Ascending aorta (tissue), 2 donors: ENCODE measurements at places on chromosomes 5 and 9. TPM values are rescaled to one million over a fixed set of nuclear protein-coding genes. Genes with fewer than 3 reads are reported as not detected.
A peak's percentile ranks its signal among the peaks of the same experiment; 100 is the strongest.

Gene GABRP
- 0.43 TPM for total RNA-seq

Gene STPG3
- not detected for total RNA-seq

- H3K4me1 ChIP-seq, result no peaks in the 10 kb centered on the region
- H3K27ac ChIP-seq, result no peak overlapping the region
- no peaks in the 10 kb centered on the region for H3K27me3 ChIP-seq
- no peak for DNase-seq
- no peak overlapping the region for H3K4me3 ChIP-seq
Observed at GRCh38 chr5:82882316-82882715, 194.9 kb downstream of the TMEM167A start.

DNA sequence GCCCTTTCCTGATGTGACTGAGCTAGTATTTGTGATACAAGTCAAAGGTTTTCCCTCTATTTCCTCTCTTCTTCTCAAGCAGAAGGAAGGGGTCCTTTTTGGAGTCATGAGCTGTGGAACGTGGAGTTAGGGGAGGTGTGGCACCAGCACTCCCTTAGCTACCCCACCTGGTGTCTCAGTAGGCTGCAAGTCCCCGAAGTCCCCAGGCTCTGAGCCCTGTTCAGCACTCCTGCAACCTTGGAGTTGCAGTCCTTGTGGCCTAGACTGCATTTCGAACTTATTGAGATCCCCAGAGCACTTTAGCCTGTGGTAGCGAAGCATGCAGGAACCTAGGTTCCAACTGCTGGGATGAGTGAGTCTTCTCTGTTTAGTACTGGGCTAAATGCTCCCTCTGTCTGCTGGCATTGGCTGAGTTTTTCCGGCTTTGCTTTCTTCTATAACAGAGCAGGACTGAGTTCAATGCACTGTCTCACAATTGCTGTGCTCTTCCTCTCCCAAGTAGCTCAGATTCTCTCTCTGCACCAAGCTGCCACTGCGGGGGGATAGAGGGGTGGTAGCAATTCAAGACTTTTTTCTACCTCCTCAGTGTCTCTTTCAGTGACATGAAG, 600.7 kb upstream of the CDH9 start:
- no peak for DNase-seq
- H3K27ac ChIP-seq, result no peak overlapping the region
- H3K36me3 ChIP-seq, result no peaks in the 10 kb centered on the region
- H3K4me3 ChIP-seq, result no peak overlapping the region
- no peaks in the 10 kb centered on the region for H3K4me1 ChIP-seq

DNA sequence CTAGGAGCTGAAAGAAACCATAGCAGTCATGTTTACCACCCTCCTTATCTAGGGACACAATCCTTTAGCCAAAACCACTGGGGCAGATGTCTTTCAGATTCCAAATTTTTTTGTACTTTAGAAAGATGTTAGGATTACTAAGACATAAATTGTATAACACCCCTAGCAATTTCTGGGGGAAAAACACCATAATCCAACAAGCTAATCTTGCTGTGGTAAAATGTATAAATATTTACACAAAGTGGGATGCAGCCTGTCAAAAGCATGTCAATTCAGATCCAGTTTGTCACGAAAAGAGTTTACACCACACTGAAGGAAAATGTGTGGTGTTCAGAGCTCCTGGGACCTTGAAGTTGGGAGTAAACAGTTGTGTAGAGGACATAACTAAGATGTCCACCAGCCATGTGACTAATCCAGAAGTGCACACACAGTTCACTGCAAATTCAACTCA, 274.3 kb downstream of the ADAMTSL1 start:
- H3K27me3 ChIP-seq, result no peaks in the 10 kb centered on the region
- H3K27ac ChIP-seq, result no peak overlapping the region
- no peaks in the 10 kb centered on the region for H3K36me3 ChIP-seq
- no peak for DNase-seq

- H3K27ac ChIP-seq, result no peak overlapping the region
- peaks cover 23% of the 10 kb centered on the region for H3K4me1 ChIP-seq
- no peak for DNase-seq
- H3K36me3 ChIP-seq, result peaks cover 21% of the 10 kb centered on the region
- no peaks in the 10 kb centered on the region for H3K27me3 ChIP-seq
- H3K4me3 ChIP-seq, result no peak overlapping the region
Observed at GRCh38 chr5:102922111-102922720, 167.1 kb downstream of the PAM start.

Gene GRM6
- not detected for total RNA-seq

Gene SLC6A3
- not detected for total RNA-seq

GRCh38 chr9:91902475-91903125, 47.4 kb downstream of the ROR2 start:
- no peaks in the 10 kb centered on the region for H3K4me1 ChIP-seq
- no peaks in the 10 kb centered on the region for H3K27me3 ChIP-seq
- no peak overlapping the region for H3K27ac ChIP-seq
- no peak overlapping the region for H3K4me3 ChIP-seq
- H3K36me3 ChIP-seq, result no peaks in the 10 kb centered on the region

Gene C8G
- total RNA-seq, result 8.6 TPM

DNA sequence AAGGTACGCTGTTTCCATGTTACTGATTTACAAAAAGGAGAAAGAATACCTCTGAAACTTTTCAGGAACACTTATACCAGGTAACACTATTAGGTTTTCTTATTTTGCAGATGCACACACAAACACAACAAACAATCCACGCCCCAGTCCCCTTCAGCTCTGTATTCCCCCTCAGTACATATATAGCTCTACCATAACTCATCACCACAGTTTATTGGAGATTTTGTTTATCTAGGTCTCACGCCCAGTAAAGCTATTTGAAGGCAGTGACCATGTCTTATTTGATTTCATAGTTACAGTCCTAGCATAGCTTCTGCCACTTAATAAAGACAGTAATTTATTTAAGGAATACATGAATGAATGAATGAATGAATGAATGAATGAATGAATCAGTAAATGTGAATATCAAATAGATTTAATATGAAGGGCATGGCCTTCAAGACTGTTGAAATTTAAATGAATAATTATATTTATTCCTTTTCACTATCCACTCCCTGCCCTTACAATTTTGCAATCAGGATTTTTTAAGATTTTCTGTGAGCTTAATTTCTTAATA, 32.9 kb downstream of the INVS start:
- H3K27me3 ChIP-seq, result no peaks in the 10 kb centered on the region
- H3K4me3 ChIP-seq, result no peak overlapping the region
- no peaks in the 10 kb centered on the region for H3K4me1 ChIP-seq
- H3K27ac ChIP-seq, result no peak overlapping the region

DNA sequence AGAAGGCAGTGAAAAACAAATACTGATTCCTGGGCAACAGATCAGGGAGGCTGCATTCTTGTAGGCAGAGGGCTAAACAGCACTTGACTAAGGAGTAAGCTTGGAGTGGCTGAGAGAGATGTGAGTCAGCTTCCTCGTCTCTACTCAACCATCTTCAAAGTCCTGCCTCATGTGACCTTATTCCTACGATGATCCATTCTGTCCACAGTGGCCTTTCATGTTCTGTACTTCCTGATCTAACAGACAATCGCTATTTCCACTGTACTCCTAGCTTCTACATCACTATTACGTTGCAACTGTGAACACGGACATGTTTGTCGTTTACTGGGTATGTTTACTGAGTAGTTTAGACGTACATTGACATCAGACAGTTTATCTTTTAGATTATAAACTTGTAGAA, 365.4 kb downstream of the ARL15 start:
- H3K4me3 ChIP-seq, result no peak overlapping the region
- H3K36me3 ChIP-seq, result no peaks in the 10 kb centered on the region
- DNase-seq, result no peak
- H3K4me1 ChIP-seq, result no peaks in the 10 kb centered on the region

- H3K4me1 ChIP-seq, result peaks cover 8% of the 10 kb centered on the region
- H3K36me3 ChIP-seq, result no peaks in the 10 kb centered on the region
- peak overlapping the region; percentile 63 for H3K27ac ChIP-seq
- H3K4me3 ChIP-seq, result peak overlapping the region; percentile 33
- no peak for DNase-seq
Observed at GRCh38 chr9:13443346-13444244, 164.1 kb upstream of the MPDZ start.

Gene ANKRD34B
- total RNA-seq, result not detected

GRCh38 chr5:132662004-132662401, 4.0 kb downstream of the IL13 start:
- H3K27me3 ChIP-seq, result no peaks in the 10 kb centered on the region
- DNase-seq, result peak; percentile 45
- H3K36me3 ChIP-seq, result no peaks in the 10 kb centered on the region
- no peaks in the 10 kb centered on the region for H3K4me1 ChIP-seq
- no peak overlapping the region for H3K27ac ChIP-seq

- no peaks in the 10 kb centered on the region for H3K4me1 ChIP-seq
- DNase-seq, result no peak
- H3K4me3 ChIP-seq, result no peak overlapping the region
- H3K36me3 ChIP-seq, result no peaks in the 10 kb centered on the region
- no peak overlapping the region for H3K27ac ChIP-seq
- no peaks in the 10 kb centered on the region for H3K27me3 ChIP-seq
Observed at GRCh38 chr9:68998812-68999211, 15.1 kb downstream of the PRKACG start.

DNA sequence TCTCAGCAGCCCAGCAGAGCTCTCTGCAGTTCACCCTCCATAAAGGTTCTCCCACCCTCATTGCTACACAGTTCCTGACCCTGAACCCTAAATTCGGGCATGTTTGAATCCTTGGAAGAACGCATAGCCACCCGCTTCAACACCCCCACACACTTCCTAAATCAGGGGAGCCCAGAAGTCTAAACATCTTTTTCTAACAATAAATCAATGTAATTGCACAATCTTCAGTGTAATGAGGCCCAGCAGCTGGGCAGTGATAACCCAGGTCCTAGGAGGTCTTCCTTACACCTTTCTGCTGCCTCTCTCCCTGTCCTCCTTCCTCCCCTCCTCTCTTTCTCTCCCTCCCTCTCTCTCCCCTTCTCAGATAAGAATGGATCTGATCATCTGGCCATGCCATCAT, 88.0 kb downstream of the IRX2 start:
- H3K36me3 ChIP-seq, result no peaks in the 10 kb centered on the region
- no peak for DNase-seq
- H3K27ac ChIP-seq, result no peak overlapping the region
- no peak overlapping the region for H3K4me3 ChIP-seq

DNA sequence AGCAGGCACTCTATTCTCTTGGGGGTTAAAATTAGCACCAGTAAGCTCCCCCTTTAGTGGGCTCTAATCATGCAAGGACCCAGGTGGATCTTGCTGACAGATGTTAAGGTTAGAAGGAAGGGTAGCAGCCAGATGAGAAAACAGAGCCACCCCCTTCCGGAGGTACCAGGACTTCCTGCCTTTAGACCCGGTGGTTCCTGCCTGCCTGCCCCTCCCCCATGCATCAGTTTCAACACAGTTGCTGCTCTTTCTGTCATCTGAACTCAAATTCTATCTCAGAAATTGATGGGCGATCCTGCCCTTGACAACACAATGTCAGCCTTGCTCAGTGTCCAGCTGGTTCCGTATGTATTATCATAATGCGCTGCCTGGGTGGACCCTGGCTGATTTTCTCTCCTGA, 287.3 kb downstream of the EBF1 start:
- H3K27ac ChIP-seq, result no peak overlapping the region
- no peaks in the 10 kb centered on the region for H3K27me3 ChIP-seq
- H3K4me3 ChIP-seq, result no peak overlapping the region
- no peak for DNase-seq

Gene AFAP1L1
- 24.7 TPM for total RNA-seq

Gene RORB
- total RNA-seq, result 0.21 TPM

- H3K4me1 ChIP-seq, result no peaks in the 10 kb centered on the region
- H3K27me3 ChIP-seq, result no peaks in the 10 kb centered on the region
Observed at GRCh38 chr5:151591144-151591819, at the start of gene FAT2. TSS of gene FAT2 (minus strand) at chr5:151591331. CDS start at chr5:151568931, 22,400 bp downstream.

GRCh38 chr5:52989025-52989780, at the start of gene ITGA2:
TSS of gene ITGA2 (plus strand) at chr5:52989352. CDS start at chr5:52989469, 117 bp downstream.
- no peak within 1 kb of the TSS for H3K27ac ChIP-seq
- no peaks in the 10 kb centered on the region for H3K27me3 ChIP-seq
- H3K36me3 ChIP-seq, result no peaks in the 10 kb centered on the region
- peak within 1 kb of the TSS; percentile 92 for H3K4me3 ChIP-seq
- peaks cover 3% of the 10 kb centered on the region for H3K4me1 ChIP-seq
- DNase-seq, result peak; percentile 65

- no peak for DNase-seq
- no peaks in the 10 kb centered on the region for H3K27me3 ChIP-seq
- H3K4me3 ChIP-seq, result no peak overlapping the region
- no peaks in the 10 kb centered on the region for H3K4me1 ChIP-seq
Observed at GRCh38 chr9:74742191-74742790, 145.4 kb downstream of the TRPM6 start.

DNA sequence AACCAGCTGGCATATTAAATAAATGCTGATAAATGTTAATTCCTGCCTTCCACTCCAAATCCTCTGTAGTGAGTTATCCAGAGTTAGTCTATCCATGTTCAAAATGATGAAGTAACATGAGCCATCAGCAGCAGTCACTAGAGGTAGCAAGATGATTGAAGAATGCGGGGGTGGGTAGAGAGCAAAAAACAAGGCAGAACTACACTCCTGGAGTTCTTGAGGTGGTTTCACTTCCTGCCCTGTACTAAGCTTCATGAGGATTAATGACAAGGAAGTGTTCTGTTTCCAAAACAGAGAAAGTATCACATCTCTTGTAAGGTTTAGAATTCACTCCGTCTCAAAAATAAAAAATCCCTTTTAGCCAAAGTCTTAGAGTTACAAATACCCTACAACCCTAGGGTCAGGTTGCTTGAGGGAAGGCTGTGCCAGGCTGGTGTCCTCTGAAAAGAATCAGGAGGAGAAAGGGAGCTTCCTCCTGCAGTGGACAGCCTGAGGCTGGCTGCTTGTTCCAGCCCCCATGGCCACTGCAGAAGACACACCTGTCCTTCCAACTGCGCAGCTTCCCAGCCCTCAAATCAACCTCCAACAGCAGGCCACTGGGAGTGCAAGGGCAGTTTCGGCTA, 180.2 kb downstream of the DENND1A start:
- H3K4me3 ChIP-seq, result no peak overlapping the region
- no peaks in the 10 kb centered on the region for H3K4me1 ChIP-seq
- DNase-seq, result no peak
- no peaks in the 10 kb centered on the region for H3K27me3 ChIP-seq

- H3K4me1 ChIP-seq, result peaks cover 8% of the 10 kb centered on the region
- no peaks in the 10 kb centered on the region for H3K27me3 ChIP-seq
- H3K36me3 ChIP-seq, result no peaks in the 10 kb centered on the region
- no peak for DNase-seq
- no peak overlapping the region for H3K4me3 ChIP-seq
- H3K27ac ChIP-seq, result peak overlapping the region; percentile 68
Observed at GRCh38 chr5:139708434-139708861, 60.3 kb downstream of the CXXC5 start.
